ENCODE measurements at places on chromosomes 7 and 10. TPM values are rescaled to one million over a fixed set of nuclear protein-coding genes. Genes with fewer than 3 reads are reported as not detected.

DNA sequence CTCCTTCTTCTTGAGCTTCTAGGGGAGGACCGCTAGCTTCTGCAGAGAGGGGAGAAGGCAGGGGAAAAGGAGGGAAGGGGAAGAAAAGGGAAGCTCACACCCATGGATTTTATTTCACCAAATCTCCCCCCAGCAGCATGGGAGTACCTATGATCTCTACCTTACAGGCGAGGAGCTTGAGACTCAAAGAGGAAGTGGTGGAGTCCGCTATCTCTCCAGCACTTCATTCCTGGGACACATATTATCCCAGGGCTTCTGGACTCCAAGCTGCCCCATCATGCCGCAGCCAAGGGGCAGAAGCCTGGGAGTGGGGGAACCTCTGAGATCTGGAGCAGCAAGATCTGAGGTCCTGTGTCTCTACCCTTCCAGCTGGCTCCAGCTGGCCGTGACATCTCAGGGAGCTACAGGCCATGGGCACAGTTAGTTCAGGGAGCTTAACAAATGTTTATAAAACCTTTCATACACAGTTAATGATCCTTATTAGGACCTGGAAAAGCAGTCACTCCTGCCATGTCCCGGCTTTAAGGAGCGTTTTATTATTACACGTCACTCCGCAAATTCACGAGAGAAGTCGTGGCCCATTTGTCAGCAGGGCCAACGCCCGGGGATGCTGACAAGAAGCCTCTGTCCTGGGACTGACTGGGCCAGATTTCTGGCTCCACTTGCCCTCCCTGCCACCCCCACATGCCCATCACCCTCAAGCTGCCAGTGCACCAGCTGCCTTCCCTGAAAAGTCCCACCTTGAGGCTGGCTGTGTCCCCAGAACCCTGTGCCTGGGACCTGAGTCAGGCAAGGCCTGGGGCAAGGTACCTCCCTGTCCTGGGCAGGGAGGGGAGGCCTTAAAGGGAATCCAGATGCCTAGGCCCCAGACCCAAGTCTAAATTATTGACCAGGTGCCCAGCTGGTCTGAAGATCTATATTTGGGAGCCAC lies 132.1 kb upstream of the ZMIZ1 start:
- no peak for DNase-seq

- DNase-seq = no peak
Measured at GRCh38 chr7:155555116-155555695, 8.8 kb upstream of the CNPY1 start.

DNA sequence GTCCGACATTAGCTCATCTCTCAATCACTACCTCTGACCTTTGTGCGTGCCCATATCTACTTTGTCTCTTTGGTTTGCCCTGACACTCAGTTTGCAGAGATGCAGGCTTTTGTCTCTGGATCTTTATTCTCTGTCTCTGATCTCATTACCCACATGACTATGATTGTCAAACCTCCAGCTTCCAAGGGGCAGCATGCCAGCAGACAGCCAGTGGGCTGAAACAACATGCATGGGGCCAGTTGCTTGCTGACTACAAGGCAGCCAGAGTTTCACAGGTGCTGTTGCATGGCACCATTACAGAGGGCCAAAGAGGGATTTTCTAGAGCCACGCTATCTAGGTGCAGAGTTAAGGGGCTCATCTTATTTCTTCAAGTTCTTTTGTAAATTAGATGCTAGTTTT lies 146.2 kb downstream of the SPAG6 start:
- DNase-seq = no peak

DNA sequence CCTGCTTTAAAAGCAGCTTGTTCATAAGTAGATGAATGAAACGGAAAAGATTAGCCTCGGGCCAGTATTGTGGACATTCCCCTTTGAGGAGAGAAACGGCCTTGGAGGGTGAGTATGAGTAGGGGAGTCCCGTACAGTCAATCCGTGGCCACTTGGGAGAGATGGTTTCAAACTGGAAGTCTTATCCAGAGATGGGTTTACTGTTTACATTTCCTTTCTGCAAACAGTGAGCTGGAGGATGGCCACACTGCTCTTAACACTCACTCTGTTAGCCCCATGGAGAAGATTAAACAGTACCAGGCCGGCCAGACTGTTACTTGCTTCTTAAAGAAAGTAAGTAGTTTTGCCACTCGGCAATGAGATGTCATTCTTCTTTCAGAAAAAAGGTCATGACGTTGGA lies 20.3 kb downstream of the CALHM2 start:
- DNase-seq = no peak

GRCh38 chr10:6201516-6201975 lies 1.2 kb upstream of the PFKFB3 start:
- DNase-seq = peak; percentile 90

GRCh38 chr7:78057571-78057970 lies 259.0 kb downstream of the PHTF2 start:
- DNase-seq = no peak

- DNase-seq = peak; percentile 49
Measured at GRCh38 chr7:82677493-82677892, 233.9 kb upstream of the CACNA2D1 start.

GRCh38 chr7:30914596-30914995 lies 2.9 kb downstream of the AQP1 start:
- no peak for DNase-seq

DNA sequence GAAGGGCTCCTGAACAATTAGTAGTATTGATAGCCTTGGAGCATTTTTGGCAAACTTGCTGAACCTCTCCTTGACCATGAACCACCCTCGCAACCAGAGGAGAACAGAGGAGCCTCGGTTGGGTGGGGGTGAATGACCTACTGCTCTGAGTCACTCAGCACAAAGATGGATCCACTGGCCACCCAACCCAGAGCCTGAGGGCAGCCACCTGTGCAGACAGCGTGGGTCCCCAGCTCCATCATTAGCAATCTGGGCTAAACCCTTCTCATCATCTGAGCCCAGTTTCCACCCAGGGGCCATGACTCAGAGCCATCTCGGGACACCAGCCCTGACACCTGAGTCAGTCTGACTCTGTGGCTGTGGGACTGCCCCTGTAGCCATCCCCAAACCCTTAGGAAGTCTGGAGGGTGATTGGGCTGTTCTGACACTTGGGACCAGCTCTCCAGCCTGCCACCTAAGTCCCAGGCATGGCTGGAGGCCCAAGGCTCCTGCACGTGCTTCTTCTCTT lies 171.8 kb upstream of the GPR26 start:
- DNase-seq = no peak

GRCh38 chr10:112950714-112951358 lies 789 bp downstream of the TCF7L2 start:
- DNase-seq = peak; percentile 19

DNA sequence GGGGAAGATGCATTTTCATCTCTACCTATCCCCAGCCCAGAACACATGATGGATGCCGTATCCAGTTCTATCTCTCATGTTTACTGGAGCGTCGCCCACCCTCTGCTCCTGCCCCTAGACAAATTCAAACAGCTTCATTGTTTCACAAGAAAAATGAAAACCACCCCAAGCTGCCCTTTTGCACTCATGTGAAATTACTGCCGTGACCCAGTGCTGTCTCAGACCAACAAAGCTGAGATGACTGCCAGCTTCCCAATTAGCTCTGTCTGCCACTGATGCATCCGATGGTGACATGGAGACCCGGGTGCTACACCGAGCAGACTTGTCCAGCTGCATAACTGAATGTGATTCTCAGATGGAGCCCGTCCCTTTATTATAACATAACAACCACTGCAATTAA lies 67.7 kb downstream of the FOXI2 start:
- no peak for DNase-seq

DNA sequence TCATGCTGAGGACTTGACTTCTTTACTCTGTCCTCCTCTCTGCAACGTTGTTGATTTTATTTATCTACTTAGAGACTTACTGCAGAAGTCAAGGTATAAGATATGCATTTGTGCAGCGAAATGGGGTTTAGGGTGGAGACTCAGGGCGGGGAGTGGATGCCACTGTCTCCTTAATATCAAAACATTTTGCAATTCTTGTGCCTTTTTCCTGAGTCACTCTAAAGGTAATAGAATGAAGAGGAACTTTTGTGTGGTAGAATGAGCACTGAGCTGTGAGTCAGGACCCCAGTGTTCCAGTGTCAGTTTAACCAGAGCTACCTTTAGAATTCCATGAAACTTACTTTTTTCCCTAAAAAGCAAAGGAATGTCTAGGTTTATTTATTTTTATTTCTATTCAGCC lies 78.2 kb downstream of the VTI1A start:
- DNase-seq = no peak

- no peak for DNase-seq
Measured at GRCh38 chr10:32317795-32318357, 29.1 kb downstream of the EPC1 start.

- DNase-seq = no peak
Measured at GRCh38 chr7:85022064-85022697, 164.7 kb downstream of the SEMA3D start.

GRCh38 chr7:139972029-139972428 lies 90.7 kb downstream of the PARP12 start:
- no peak for DNase-seq

DNA sequence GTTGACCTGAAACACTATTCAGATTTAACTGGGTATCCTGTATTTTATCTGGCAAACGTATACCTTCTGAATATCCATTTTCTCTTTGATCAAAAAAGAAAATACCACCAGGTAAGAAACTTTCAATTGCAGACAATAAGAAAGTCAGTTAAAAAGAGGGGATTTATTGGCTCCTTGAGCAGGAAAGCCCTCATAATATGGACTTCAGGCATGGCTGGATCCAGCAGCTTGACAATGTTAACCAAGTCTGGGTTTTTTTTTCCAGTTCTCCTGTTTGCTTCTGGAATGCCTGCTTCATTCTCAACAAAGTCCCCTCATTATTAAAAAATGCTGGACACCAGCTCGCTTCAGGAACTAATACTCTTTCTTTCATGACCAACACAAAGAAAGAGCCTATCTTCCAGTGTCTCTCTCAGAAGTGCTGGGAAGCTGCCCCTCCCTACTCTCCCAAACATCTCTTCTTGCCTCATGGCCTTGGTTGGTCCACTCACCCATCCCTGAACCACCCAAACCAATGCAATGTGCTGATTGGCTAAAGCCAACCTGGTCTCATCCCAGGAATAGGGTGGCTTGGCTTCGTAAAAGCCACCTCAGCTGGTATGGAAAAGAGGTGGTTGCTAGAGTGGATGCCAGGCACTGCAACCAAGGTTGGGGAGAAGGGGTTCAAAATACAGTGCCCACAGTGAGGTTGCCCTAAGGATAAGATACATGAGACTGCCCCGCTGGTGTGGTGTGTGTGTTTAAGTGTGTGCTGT lies 30.6 kb upstream of the WDFY4 start:
- DNase-seq = no peak

DNAJC12 gene
- 4.1 TPM for total RNA-seq

IFIT1B gene
- total RNA-seq = not detected

CCDC3 gene
- total RNA-seq = 0.23 TPM

LRIT1 gene
- not detected for total RNA-seq

NOLC1 gene
- 64.3 TPM for total RNA-seq

DNAAF5 gene
- total RNA-seq = 19.7 TPM

UPF2 gene
- total RNA-seq = 26.7 TPM

MSS51 gene
- total RNA-seq = 2.8 TPM

CNPY1 gene
- not detected for total RNA-seq

SKIDA1 gene
- 0.25 TPM for total RNA-seq

CYP26C1 gene
- not detected for total RNA-seq

PTPRZ1 gene
- total RNA-seq = not detected

AKR1D1 gene
- total RNA-seq = not detected
